Urothelium cell line (cell line): ENCODE measurements at places on chromosomes 12 and 14.

DNA sequence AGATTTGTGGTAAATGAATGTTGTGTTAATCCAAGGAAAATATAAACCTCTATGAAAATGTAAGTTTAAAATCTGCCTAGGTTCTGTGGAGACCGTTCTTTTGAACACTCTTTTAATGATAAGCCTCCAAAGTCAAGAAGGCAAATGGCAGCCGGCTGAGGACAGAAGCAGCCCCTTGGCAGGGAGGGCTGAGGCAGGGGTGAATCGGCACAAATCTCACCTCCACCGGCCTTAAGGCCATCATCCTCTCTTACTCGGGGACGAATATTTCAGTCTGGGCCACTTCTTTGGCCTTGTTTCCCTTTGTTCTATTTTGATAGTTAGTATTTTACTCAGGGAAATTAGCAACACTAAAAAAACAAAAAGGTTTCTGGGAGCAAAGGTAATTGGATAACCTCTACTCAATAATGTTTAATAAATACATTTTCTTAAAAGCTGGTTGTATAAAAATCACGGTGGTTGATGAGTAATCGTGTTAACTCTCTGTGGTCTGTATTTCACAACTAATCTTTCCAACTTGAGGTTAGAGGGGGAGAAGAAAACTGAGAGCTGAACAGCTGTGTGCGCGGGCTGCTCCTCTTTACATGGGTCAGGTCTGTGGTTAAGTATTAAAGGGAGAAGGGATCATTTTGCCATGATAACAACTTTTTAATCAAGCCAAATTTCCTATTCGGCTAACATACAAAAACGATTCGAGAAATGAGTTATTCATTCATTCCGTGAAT, 18.6 kb downstream of the LGMN start:
- peak; percentile 60 for DNase-seq

DNA sequence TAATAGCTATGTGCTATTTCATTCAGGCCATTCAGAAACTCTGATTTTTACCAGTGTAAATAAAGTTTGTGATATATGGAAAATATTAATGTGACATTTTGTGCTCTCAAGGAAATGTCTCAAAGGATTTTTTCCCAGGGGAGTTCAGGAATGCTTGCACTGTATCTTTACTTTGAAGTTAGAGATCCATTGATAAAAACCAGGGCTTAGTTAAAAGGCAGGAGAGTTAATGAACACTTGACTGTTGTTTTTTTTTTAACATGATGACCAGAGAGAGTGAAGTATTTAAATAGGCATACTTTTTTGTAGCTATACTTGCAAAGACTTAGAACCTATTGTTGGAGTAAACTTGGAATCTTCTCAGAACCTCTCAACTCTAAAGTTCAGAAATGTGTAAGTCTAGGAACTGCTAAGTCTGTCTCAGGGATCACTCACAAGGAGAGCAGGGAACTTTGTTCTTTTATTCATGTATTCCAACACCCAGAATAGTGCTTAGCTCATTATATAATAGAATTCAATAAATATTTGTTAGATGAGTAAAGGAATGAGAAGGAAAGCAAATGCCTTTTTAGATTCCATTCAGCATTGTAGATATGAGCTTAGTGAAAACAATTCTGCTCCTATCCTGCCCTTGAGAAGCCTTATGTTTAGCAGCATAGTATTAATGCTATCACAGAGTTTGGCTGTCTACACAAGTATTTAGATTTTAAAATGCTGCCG, 117.5 kb downstream of the DAAM1 start:
- no peak for DNase-seq

- no peak for DNase-seq
Observed at GRCh38 chr12:50579757-50580267, 75.0 kb downstream of the DIP2B start.

GRCh38 chr12:81141217-81141616, 63.3 kb downstream of the ACSS3 start:
- no peak for DNase-seq

GRCh38 chr12:2187195-2187945, 134.6 kb downstream of the CACNA1C start:
- no peak for DNase-seq

DNA sequence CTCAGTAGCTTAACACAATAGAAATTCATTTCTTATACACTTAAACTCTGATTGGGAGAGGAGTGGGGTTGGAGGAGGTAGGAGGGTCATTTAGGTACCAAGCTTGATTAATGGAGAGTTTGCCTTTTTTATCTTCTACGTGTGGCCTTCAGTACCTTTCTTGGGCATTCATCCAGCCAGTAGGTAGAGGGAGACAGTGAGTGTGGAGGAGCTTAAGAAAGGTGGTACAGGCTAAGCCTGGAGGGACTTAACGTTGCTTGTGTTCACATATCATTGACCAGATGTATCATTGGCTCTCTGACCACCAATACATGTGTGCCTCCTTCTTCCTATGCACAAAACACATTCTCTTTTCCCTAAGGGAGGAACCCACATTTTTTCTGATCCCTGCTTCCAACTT, 232.9 kb upstream of the CRY1 start:
- DNase-seq = no peak

DNA sequence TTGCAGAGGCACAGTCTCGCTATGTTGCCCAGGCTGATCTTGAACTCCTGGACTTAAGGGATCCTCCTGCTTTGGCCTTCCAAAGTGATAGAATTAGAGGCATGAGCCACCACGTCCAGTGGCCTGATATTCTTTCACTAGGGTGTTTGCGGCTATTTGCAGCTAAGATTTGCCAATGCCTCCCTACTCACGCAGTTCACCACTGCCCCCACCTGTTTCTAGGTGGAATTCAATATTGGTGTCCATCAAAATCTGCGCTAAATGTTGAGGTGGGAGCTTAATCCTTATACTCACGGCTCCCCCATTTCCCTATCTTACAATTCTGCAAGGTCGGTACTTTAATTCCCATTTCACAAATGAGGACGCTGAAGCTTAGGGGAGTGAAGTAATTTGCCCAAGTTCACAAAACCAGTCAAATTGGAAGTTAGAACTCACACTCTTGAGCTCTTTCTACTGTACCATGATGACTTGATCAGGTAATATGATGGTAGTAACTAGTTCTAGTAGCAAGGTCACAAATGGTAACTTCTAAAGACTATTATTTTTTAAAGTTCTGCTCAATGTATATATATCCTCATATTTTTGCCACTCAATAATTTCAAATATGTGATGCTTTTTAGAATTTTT, 22.1 kb upstream of the LRRC9 start:
- DNase-seq = peak; percentile 58

DNA sequence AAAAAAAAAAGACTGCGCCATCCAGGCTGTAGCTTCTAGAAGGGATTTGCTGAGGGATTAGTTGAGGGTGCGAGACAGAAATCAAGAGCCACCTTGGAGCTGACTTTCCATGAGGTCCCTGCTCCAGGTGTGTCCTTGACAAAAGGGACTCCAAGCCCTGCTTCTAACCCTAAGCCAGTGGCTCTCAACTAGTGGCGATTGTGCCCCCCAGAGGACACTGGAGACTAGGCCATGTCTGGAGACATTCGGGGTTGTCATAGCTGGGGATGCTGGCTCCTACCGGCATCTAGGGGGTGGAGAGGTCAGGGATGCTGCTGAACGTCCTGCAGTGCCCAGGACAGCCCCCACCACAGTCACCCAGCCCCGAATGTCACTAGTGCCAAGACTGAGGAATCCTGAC, 40.6 kb downstream of the SPRING1 start:
- DNase-seq = peak; percentile 50

DNA sequence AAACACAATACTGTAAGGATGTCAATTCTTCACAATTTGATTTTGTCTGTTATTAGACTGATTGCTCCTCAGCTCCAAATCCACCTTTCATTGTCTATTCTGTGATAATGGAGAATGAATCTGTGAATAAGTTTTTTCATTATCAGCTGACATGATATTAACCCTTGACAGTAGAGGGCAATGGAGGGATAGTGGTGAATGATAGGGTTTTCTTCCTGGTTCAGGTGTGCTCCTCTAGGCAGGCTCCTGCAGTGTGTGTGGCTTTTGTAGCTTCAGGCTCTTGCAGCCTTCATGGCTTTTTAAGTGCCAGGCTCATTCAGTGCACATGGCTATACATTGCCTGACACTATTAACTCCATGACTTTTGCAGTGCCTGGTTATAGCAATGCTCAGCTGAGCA, 23.4 kb upstream of the ZNF641 start:
- DNase-seq = no peak

GRCh38 chr12:39846971-39847650, 227.5 kb upstream of the ABCD2 start:
- no peak for DNase-seq

GRCh38 chr14:92900660-92901059, 22.3 kb upstream of the CHGA start:
- no peak for DNase-seq
